ENCODE measurements at places on chromosomes 1 and 21. TPM values are rescaled to one million over a fixed set of nuclear protein-coding genes. Genes with fewer than 3 reads are reported as not detected.
A peak's percentile ranks its signal among the peaks of the same experiment; 100 is the strongest.

The CTNNBIP1 gene
- total RNA-seq: 11.0 TPM

The PRAMEF2 gene
- total RNA-seq: not detected

The CD34 gene
- total RNA-seq: 0.04 TPM

The REN gene
- not detected for total RNA-seq

The AUNIP gene
- total RNA-seq: 12.9 TPM

The LCE1F gene
- total RNA-seq: not detected

GRCh38 chr1:69328186-69328585, 239.5 kb upstream of the LRRC7 start:
- H3K4me1 ChIP-seq: no peaks in the 10 kb centered on the region
- no peak overlapping the region for H3K4me3 ChIP-seq
- no peaks in the 10 kb centered on the region for H3K27me3 ChIP-seq
- DNase-seq: no peak
- H3K27ac ChIP-seq: no peak overlapping the region

DNA sequence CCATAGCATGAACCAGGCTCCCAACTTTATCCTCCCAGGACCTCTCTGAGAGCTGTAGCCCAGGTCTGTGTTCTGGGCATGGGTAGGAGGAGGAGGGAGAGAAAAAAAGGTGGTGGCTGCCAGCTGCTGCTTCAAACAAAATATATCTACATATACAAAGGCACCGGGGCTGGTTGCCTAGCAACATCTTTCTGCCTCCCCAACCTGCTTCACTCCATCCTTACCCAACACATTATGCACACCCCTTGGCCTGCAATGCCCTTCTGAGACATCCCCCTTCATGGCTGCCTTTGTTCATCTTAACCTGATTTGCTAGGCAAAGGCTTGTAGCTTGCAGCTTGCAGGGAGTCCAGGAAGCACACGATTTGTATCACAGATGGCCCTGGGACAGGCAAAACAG, 27.2 kb upstream of the ATP1A1 start:
- H3K36me3 ChIP-seq: no peaks in the 10 kb centered on the region
- H3K27me3 ChIP-seq: no peaks in the 10 kb centered on the region
- H3K4me1 ChIP-seq: peaks cover 65% of the 10 kb centered on the region
- peak; percentile 44 for DNase-seq
- H3K27ac ChIP-seq: peak overlapping the region; percentile 43
- no peak overlapping the region for H3K4me3 ChIP-seq

- H3K4me3 ChIP-seq: no peak overlapping the region
- DNase-seq: no peak
- peaks cover 57% of the 10 kb centered on the region for H3K36me3 ChIP-seq
- no peaks in the 10 kb centered on the region for H3K27me3 ChIP-seq
Measured at GRCh38 chr1:53265581-53265980, 27.3 kb upstream of the MAGOH start.

GRCh38 chr1:31701091-31701736, 2.6 kb downstream of the COL16A1 start:
- peaks cover 31% of the 10 kb centered on the region for H3K4me1 ChIP-seq
- no peaks in the 10 kb centered on the region for H3K36me3 ChIP-seq
- peaks cover 23% of the 10 kb centered on the region for H3K27me3 ChIP-seq
- H3K4me3 ChIP-seq: no peak overlapping the region
- DNase-seq: peak; percentile 70

DNA sequence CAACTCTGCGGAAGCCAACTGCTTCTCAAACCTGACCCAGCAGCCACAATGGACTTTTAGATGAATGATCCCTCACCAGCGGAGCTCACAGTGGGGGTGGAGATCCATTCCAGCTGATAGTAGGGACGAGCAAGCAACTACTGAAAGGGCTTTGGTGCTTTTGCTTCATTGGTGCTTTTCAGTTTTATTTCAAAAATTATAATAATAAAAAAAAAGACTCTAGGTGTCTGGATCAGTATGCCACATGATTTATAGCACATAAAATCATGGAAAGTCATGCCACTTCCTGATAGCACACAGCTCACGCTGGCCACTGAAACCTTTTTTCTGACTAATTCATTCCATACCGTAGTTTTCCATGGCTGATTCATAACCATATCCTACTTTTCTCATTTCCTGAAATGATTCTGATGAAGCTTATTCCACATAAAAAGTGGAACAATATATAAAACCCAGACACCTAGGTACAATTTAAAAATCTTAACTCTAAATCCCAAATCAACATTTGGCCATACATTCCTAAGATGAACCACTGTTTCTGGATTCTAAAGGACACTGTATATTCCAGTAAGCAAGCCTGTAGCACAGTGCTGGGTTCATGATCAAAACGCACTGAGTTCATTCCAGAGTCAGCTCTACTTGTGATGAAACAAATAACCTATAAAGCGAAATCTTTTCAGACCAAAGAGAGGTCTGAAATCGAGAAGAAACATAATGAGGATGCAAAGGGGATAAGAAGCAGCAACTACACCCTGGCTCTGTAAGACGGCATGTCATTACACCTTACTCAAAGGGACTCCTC, 41.3 kb upstream of the KCNE1 start:
- H3K27ac ChIP-seq: no peak overlapping the region
- H3K4me3 ChIP-seq: no peak overlapping the region
- H3K36me3 ChIP-seq: peaks cover 16% of the 10 kb centered on the region
- DNase-seq: no peak
- no peaks in the 10 kb centered on the region for H3K27me3 ChIP-seq
- H3K4me1 ChIP-seq: peaks cover 16% of the 10 kb centered on the region

- H3K27me3 ChIP-seq: peaks cover 12% of the 10 kb centered on the region
- H3K4me1 ChIP-seq: peaks cover 5% of the 10 kb centered on the region
- no peak for DNase-seq
Measured at GRCh38 chr1:162952956-162953355, 92.0 kb upstream of the CCDC190 start.

DNA sequence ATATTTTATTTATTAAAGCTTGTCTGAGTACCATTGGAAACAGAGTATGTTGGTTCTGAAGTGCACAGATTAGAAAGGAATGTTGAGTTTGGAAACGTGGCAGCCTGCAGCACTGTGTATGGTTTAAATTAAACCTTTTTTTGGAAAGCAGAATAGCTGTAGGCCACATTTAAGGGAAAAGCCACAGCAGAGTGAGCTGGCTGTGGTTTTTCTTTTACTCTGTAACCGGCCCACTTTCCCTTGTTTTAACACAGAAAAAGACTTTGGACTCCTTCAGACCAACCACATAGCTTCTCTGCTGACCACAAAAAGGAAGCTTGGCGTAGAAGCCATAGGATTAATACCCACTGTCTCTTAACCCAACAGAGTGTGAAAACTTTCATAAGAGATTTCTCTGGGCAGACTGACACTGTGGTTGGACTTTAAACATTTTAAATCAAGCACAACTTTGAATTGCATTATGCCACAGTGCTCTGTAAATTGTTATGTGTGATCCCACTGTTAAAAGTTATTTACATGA, 75.2 kb downstream of the NFIA start:
- H3K27me3 ChIP-seq: no peaks in the 10 kb centered on the region
- no peak overlapping the region for H3K27ac ChIP-seq
- no peak overlapping the region for H3K4me3 ChIP-seq
- peaks cover 4% of the 10 kb centered on the region for H3K36me3 ChIP-seq
- DNase-seq: peak; percentile 8

DNA sequence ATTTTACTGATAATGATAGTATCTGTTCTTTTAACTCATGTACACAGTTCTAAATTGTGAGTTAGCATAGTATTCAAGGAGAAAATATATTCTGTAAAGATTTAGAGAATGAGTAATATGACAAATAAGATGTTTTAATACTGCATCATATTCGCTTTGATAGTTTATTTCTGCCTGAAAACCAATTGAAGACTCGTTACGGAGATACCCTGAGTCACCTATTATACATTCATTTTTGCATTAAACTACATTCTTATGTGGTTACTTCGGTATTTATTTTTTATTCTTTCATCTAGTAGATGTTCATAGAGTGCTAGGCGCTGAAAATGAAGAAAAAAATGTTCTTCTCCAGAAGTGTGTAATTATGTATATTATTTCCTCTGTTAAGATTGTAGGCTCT, 5.3 kb downstream of the UHMK1 start:
- H3K36me3 ChIP-seq: peaks cover 42% of the 10 kb centered on the region
- no peak for DNase-seq
- no peak overlapping the region for H3K27ac ChIP-seq
- no peak overlapping the region for H3K4me3 ChIP-seq

GRCh38 chr1:154481053-154481452, 21.0 kb upstream of the TDRD10 start:
- DNase-seq: no peak
- H3K27me3 ChIP-seq: no peaks in the 10 kb centered on the region
- H3K36me3 ChIP-seq: no peaks in the 10 kb centered on the region
- peaks cover 27% of the 10 kb centered on the region for H3K4me1 ChIP-seq

DNA sequence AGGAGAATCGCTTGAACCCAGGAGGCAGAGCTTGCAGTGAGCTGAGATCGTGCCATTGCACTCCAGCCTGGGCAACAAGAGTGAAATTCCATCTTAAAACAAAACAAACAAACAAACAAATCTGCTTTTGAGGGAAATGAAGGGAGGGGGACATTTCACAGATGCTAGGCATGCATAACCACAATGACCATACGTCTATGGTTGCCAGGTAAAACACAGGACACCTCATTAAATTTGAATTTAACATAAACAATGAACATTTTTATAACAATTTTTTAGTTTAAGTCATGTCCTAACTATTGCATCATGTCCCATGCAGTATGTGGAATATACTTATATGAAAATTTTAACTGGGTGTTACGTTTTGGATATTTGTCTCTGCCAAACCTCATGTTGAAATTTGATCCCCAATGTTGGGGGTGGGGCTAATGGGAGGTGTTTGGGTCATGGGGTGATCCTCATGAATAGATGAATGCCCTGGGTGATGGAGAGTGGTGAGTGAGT, 31.0 kb upstream of the ZBTB18 start:
- H3K4me1 ChIP-seq: no peaks in the 10 kb centered on the region
- H3K36me3 ChIP-seq: no peaks in the 10 kb centered on the region
- H3K27me3 ChIP-seq: no peaks in the 10 kb centered on the region
- H3K4me3 ChIP-seq: no peak overlapping the region
- no peak overlapping the region for H3K27ac ChIP-seq

DNA sequence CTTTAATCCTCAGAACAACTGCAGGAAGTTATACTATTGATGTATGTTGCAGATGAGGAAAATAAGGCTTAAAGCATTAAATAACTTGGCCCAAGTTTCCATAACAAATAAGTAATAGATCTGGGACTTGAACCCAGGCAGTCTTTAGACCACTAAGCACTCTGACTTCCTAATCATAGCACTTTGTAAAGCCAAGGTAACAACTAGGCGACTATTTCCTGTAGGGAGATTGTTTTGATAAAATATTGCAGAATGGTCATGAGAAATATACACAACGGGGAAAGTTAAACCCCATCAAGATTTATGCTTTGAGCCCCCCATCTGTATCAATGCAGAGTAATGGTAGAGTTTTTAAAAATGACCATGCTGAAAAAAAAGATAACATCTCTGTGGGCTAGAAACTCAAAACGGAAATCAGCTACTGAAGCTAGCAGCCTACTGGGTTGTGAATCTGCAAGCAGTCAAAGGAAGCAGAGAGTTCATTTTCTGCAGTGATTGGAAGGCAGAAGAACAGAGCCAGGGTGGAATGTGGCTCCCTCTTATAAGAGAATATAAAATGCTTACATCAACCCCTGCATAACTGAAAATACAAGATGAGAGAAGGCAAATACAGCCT, 111.2 kb upstream of the OLIG2 start:
- peaks cover 28% of the 10 kb centered on the region for H3K4me1 ChIP-seq
- no peak overlapping the region for H3K4me3 ChIP-seq
- no peaks in the 10 kb centered on the region for H3K27me3 ChIP-seq
- DNase-seq: no peak
- H3K27ac ChIP-seq: peak overlapping the region; percentile 42
- no peaks in the 10 kb centered on the region for H3K36me3 ChIP-seq

GRCh38 chr1:94156096-94156625, 35.2 kb upstream of the ABCA4 start:
- H3K36me3 ChIP-seq: no peaks in the 10 kb centered on the region
- peaks cover 3% of the 10 kb centered on the region for H3K27me3 ChIP-seq
- no peak for DNase-seq
- no peak overlapping the region for H3K4me3 ChIP-seq

GRCh38 chr1:70966018-70966638, 81.5 kb downstream of the PTGER3 start:
- no peaks in the 10 kb centered on the region for H3K4me1 ChIP-seq
- no peak for DNase-seq
- H3K4me3 ChIP-seq: no peak overlapping the region
- no peak overlapping the region for H3K27ac ChIP-seq
- H3K27me3 ChIP-seq: peaks cover 17% of the 10 kb centered on the region

- H3K27ac ChIP-seq: no peak within 1 kb of the TSS
- no peaks in the 10 kb centered on the region for H3K27me3 ChIP-seq
- peak; percentile 70 for DNase-seq
Measured at GRCh38 chr1:160711602-160712311, at the start of gene CD48. Gene CD48 (minus strand): TSS chr1:160711822. CDS start chr1:160711763, 59 bp downstream.

GRCh38 chr1:77382366-77382765, 100.5 kb downstream of the AK5 start:
- H3K36me3 ChIP-seq: no peaks in the 10 kb centered on the region
- H3K4me3 ChIP-seq: no peak overlapping the region
- DNase-seq: no peak

GRCh38 chr1:220330265-220330664, 58.0 kb upstream of the RAB3GAP2 start:
- peaks cover 2% of the 10 kb centered on the region for H3K27me3 ChIP-seq
- no peak overlapping the region for H3K4me3 ChIP-seq
- H3K4me1 ChIP-seq: no peaks in the 10 kb centered on the region
- no peak overlapping the region for H3K27ac ChIP-seq
- DNase-seq: no peak

GRCh38 chr1:116179964-116180363, 68.8 kb downstream of the MAB21L3 start:
- no peak overlapping the region for H3K27ac ChIP-seq
- H3K36me3 ChIP-seq: no peaks in the 10 kb centered on the region
- H3K4me1 ChIP-seq: no peaks in the 10 kb centered on the region
- no peak overlapping the region for H3K4me3 ChIP-seq
- peaks cover 2% of the 10 kb centered on the region for H3K27me3 ChIP-seq

DNA sequence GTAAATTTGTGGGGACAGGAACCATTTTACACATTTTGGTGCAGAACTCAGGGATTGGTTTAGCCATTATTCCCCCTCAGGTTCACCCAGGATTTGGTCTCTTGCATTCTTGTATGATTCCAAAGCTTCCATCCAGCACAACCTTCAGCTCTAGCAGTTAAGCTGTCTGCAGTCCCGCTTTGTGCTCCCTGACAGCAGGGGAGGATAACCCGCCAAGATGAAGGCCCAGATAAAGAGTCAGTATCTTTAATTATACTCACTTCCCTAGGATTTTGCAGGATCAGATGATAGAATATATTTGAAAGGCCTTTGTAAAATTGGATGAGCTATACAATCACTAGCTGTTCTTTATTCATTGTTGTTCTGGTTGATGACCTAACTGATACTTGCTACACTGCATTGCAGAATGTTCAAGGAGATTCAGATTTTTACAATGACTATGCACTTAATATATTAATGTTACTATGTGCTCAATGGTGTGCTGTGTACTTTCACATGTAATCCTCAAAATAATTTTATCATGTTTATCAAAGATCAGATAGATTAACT, 49.8 kb downstream of the SLC16A1 start:
- no peak for DNase-seq
- H3K4me1 ChIP-seq: peaks cover 41% of the 10 kb centered on the region
- no peaks in the 10 kb centered on the region for H3K27me3 ChIP-seq
- H3K36me3 ChIP-seq: peaks cover 8% of the 10 kb centered on the region
- H3K4me3 ChIP-seq: no peak overlapping the region
- H3K27ac ChIP-seq: peak overlapping the region; percentile 45

- H3K4me1 ChIP-seq: peaks cover 9% of the 10 kb centered on the region
- H3K36me3 ChIP-seq: peaks cover 4% of the 10 kb centered on the region
- peaks cover 7% of the 10 kb centered on the region for H3K27me3 ChIP-seq
- no peak overlapping the region for H3K4me3 ChIP-seq
Measured at GRCh38 chr1:223135176-223135942, 7.7 kb downstream of the TLR5 start.
